ENCODE measurements at places on chromosomes 1 and 21. TPM values are rescaled to one million over a fixed set of nuclear protein-coding genes. Genes with fewer than 3 reads are reported as not detected.
A peak's percentile ranks its signal among the peaks of the same experiment; 100 is the strongest.

LCE1A gene
- polyA plus RNA-seq = not detected

CRNN gene
- not detected for polyA plus RNA-seq

DNA sequence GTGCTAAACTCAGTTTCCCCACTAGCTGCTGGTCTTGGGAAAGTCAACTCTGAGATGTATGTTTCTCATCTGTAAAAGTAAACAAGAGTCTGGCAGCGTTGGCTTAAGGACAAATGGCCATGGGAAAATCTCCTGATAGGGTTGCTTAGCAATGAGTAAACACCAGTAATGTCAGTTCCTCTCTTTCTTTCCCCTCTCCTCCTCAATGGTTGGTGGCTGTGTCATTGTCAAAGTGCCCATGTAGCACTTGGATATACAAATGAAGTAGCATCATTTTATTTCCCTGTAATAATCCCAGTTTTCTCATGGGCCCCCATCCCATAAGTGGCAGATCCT, 2.2 kb upstream of the FYB2 start:
- no peaks in the 10 kb centered on the region for H3K27me3 ChIP-seq
- H3K36me3 ChIP-seq = no peaks in the 10 kb centered on the region
- no peaks in the 10 kb centered on the region for H3K4me1 ChIP-seq
- no peak for DNase-seq
- H3K27ac ChIP-seq = no peak overlapping the region

DNA sequence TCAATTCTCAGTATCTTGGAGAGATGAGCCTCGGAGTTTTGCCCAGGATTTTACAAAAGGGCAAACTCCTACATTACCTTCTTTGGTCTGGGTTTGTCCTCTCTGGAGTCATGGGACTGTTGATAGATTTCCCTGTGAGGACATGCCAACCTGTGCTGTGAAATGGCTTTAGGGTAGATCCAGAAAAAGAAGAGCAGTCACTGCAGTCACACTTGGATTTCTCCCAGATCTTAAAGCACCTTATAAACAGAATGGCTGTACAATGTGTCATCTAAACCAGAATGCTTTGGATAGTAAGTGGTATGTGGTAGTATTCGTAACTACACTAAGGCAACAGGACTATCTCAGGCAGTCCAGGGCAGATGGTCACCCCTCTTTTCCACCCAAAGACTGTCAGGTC, 1.9 kb upstream of the CSRP1 start:
- no peak overlapping the region for H3K27ac ChIP-seq
- H3K36me3 ChIP-seq = no peaks in the 10 kb centered on the region
- no peak for DNase-seq
- no peaks in the 10 kb centered on the region for H3K27me3 ChIP-seq
- H3K4me3 ChIP-seq = no peak overlapping the region
- H3K4me1 ChIP-seq = peaks cover 25% of the 10 kb centered on the region

- H3K27me3 ChIP-seq = no peaks in the 10 kb centered on the region
- no peak for DNase-seq
- H3K36me3 ChIP-seq = no peaks in the 10 kb centered on the region
- no peak overlapping the region for H3K4me3 ChIP-seq
- no peak overlapping the region for H3K27ac ChIP-seq
- no peaks in the 10 kb centered on the region for H3K4me1 ChIP-seq
Measured at GRCh38 chr1:76942549-76942948, 75.3 kb downstream of the ST6GALNAC5 start.

DNA sequence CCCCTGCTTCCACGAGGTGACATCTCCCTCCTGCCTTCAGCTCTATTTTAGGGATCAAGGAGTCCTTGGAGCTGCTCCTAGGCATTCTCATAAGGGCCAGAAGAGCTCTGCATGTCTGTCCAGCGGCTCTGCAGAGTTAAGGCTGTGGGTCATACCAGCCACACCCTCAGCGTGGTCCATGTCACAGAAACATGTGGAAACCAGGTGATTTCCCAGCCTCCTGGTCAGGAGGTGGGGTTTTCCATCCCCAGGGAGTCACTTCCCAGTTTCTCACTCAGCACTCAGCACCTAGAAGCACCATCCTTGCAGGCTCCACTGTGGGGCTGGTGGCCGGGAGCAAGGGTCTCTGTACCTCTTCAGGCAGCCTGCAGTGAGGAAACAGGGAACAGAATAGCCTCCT, 1.4 kb upstream of the TNFRSF1B start:
- no peaks in the 10 kb centered on the region for H3K36me3 ChIP-seq
- H3K27ac ChIP-seq = no peak overlapping the region
- H3K4me1 ChIP-seq = peaks cover 71% of the 10 kb centered on the region
- DNase-seq = no peak
- no peak overlapping the region for H3K4me3 ChIP-seq
- H3K27me3 ChIP-seq = no peaks in the 10 kb centered on the region

- H3K27ac ChIP-seq = peak overlapping the region; percentile 87
- H3K4me3 ChIP-seq = peak overlapping the region; percentile 97
- H3K27me3 ChIP-seq = no peaks in the 10 kb centered on the region
- peaks cover 34% of the 10 kb centered on the region for H3K4me1 ChIP-seq
- H3K36me3 ChIP-seq = no peaks in the 10 kb centered on the region
- DNase-seq = no peak
Measured at GRCh38 chr1:52054496-52055065, 410 bp downstream of the TXNDC12 start.

Measured in CD8-positive, alpha-beta memory T cell (primary cell).